ENCODE measurements at places on chromosomes 1 and 21.
A peak's percentile ranks its signal among the peaks of the same experiment; 100 is the strongest.

- DNase-seq, result no peak
These were observed 21.0 kb downstream of the PCSK9 start for GRCh38 chr1:55060133-55060999.

DNA sequence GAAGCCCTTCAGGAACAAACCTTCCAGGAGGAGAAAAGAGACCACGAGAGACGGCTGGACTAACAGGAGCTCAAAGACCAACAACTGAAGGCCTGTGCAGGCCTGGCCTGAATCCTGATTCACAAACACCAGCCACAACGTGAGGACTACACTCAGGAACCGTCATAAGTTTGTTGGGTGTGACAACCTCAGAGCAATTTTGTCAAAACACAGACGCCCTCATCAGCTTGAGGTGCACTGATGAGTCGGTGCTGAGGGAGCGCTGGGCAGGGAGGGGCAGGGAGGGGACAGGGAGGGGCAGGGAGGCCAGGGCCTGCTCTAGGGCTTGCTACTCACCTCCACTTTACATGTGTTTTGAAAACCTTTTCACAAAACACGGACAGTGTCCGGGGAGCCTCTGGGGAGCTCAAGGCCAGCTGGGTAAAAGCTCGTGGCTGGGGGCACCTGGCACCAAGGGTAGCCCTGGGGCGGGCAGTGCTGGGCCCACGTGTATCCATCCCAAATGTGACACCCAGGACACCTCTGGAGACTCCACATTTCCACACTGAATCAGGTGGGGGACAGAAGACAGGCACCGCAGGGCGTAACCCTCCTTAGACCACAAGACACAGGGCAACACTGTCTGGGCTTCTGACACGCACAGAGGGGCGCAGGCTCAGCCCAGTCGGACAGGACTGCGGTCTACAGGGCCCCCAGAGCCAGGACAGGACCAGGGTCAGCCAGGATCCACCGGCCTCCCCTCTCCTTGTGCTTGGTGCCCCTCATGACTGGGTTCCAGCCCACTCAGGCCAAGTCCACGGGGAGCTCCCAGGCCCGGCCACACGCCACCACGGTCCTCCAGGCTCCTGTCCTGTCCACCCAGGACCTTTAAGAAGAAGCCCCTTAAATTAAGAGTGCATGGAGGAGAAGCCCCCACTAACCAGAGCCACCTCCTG is 16.5 kb downstream of the LSS start:
- no peak for DNase-seq

- DNase-seq, result no peak
These were observed 668.8 kb downstream of the KIF26B start for GRCh38 chr1:245823408-245824147.

- DNase-seq, result no peak
These were observed 320.8 kb upstream of the ST6GALNAC5 start for GRCh38 chr1:76546354-76546933.

DNA sequence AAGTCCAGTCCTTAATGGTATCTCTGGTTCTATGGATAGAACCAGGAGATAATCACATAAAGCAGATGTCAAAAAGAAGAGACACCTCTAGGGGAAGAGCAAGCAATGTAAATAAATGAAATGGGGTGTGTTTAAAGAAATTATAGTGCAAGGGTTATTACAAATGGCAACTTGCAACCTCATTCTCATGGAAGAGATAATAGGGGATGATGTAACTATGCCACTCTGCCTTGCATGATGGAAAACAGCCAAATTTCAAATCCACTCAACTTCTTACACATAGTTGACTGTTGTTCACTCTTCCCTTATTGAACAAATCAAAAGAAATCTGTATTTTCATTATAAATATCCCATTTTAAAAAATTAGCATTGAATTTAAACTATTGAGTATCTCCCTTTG is 274.0 kb upstream of the TMPRSS15 start:
- no peak for DNase-seq

DNA sequence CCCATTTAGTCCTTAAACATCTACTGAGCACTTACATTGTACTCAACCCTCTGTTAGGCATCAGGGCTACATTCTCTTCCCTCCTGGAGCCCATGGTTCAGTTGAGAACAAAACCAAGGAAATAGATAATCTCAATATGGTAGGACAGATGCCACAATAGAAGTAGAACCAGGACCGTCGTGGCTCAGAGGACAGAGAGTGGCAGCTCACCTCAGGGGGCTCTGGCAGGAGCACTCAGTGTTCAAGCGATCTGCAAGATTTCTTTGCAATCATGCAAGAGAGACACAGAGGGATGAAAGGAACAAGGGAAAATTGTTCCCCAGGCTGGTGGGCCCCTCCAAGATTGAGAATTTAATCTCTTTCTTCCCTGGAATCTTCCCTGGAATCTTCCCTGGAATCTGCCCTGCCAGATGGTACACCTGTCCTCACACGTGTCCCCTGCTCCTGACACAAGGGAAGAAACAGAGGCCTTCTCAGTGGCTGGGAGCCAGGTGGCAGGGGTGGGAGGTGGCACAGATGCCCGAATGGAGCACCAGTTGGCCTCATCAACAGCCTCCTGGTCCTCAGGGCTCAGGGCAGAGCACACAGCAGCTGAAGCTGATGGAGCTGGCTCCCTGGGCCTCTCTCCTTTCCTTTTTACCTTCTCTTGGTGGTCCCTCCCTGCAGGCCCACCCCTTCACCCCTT is 135.4 kb downstream of the PLXNA2 start:
- no peak for DNase-seq

DNA sequence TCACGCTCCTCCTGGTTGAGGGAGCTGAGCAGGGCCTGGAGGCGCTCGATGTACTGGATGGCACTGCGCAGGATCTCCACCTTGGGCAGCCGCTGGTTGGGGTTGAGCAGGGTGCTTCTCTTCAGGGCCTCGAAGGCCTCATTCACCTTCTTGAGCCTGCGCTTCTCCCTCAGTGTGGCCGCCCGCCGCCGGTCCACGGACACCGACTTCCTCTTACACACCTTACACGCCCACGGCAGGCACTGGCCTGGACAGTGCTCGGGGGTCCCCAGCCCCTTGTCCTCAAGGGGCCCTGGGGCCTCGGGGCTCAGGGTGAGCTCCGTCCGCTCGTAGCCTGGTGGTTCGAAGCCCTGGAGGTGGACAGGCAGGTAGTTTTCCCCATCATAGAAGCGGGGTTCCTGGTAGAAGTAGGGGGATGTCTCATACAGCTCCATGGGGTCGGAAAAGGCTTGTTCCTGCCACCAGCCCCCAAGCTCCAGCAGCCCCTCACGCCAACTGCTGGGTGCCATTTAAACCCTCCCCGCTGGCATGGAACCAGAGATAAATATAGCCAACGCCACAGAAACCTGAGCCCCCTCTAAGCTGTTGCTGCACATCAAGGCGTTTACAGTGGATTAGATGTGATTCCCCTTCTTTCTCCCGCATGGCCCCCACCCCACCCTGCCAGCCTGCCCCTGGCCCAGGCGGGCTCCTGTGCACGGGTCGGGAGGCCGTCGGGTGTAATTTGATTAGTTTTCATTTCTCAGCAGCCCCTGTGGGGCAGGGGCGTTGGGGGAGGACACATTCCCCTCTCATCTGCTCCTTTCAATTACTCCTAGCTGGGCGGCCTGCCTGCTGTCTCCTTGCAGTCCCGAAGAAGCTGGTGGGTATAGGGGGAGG is at the start of gene MYOG:
Gene MYOG (minus strand): TSS at position 485 of the 879 bp plus-strand sequence. CDS start 51 bp downstream, at position 434.
- peak; percentile 7 for DNase-seq

GRCh38 chr1:185453496-185454192 is 136.6 kb upstream of the IVNS1ABP start:
- DNase-seq, result no peak

GRCh38 chr21:35120631-35121180 is 71.6 kb upstream of the RUNX1 start:
- DNase-seq, result no peak

DNA sequence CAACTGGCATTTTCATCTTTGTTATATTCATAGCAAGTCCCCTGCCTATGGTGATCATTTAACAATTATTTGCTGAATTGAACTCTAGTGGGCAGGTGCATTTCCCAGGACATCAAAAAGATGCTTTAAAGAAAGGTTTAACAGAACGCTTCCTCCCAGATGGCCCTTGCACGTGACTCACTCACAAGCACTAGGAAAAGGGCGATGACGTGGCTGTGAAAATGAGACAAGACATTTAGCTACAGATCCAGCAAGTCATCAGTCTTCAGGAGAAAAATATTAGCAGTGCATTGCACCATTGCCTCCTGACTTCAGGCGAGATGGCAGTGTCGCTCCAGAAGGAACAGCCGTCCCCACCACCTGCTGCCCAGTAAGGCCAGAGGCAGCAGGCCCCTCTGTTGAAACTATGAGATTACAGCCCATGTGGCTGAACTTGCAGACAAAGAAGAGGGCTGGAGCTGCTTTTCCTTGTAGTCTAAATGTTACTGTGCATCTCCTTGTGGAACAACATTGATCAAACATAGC is 37.2 kb downstream of the DSCAM start:
- DNase-seq, result no peak

DNA sequence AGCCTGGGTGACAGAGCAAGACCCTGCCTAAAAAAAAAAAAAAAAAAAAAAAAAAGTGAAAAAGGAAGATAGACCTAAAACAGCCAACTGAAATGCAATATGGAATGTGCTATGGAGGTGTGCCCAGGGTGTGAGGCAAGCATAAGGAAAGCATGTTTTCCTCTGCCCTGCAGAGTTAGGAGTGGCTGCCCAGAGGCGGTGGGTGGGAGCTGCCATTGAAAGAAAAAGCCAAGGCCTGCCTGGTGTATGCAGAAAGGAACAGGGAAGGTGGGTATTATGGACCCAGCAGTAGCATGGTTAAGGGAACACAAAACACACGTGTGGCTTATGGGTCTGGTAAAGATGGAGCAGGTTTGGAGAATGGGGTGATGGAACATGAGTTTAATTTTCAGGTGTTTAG is 8.9 kb downstream of the CD244 start:
- no peak for DNase-seq

- no peak for DNase-seq
These were observed 740.5 kb upstream of the B3GALT2 start for GRCh38 chr1:193926956-193927355.

GRCh38 chr21:35699361-35699760 is 361.0 kb downstream of the SETD4 start:
- no peak for DNase-seq

- no peak for DNase-seq
These were observed 65.9 kb upstream of the GJA5 start for GRCh38 chr1:147826259-147826658.

DNA sequence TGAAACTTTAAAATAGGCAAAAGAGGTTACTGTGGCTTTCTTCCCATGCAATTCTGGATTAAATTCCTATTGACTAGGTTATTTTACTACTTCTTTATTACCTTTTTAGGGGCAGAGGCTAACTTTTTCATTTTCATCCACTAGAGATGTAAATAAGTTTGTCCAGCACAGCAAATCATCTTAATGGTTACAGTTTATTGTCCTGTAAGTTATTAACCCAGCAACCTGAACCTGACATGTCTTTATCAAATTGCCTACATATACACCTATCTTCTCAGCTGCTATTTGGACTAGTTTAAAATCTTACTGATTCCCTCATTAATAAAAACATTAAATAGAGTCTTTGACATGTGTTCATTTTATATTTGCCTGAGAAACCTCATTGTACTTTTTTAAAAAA is 6.9 kb upstream of the SCYL3 start:
- DNase-seq, result no peak

DNA sequence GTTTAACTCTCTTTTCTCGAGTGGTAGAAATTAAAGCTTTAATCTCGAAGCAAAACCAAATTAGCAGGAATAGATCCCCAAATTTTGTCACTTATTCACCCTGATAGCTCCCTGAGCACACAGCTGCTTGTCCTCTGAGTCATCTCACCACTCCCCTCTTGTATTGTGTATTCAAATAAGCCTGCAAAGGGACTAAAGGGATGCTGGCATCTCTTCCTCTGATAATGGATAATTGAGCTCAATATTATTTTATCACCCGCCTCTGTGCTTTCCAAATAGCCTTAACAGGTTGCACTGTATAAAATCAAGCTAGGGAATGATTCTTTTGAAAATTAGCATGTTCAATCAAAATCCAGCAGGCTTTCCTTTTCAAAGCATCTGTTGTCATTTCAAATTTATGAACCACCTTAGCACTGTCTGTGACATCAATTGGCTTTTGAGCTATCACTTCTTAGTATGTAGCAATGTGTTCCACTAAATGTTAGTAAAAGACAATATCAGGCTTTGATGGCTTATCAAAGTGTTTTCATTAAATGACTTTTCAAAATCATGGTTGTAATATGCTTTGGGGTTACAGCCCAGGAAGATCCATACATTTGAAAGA is 561.6 kb downstream of the PLA2G4A start:
- no peak for DNase-seq

GRCh38 chr1:158989424-158989823 is 20.3 kb upstream of the IFI16 start:
- no peak for DNase-seq

GRCh38 chr1:204503913-204504519 is 9.4 kb upstream of the PIK3C2B start:
- no peak for DNase-seq

GRCh38 chr1:211741788-211742187 is 66.4 kb upstream of the NEK2 start:
- DNase-seq, result no peak

DNA sequence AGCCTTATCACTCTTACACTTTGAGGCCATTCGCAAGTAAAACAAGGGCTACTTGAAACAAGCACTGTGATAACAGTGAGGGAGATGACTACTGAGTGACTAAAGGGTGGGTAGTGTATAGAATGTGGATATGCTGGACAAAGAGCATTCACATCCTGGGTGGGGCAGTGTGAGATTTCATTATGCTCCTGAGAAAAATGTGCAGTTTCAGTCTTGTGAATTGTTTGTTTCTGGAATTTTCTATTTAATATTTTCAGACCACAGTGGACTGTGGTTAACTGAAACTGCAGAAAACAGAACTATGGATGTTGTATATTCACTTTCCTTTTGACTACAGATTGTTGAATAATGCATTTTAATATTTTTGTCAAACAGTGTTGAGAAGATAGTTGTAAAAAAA is 25.1 kb upstream of the B3GALT2 start:
- DNase-seq, result no peak

GRCh38 chr1:221511797-221512196 is 230.1 kb downstream of the DUSP10 start:
- no peak for DNase-seq

GRCh38 chr21:40540216-40540615 is 306.7 kb downstream of the DSCAM start:
- DNase-seq, result no peak

GRCh38 chr1:232613752-232614381 is 16.1 kb downstream of the SIPA1L2 start:
- no peak for DNase-seq

GRCh38 chr1:171961861-171962260 is 120.6 kb downstream of the DNM3 start:
- no peak for DNase-seq

DNA sequence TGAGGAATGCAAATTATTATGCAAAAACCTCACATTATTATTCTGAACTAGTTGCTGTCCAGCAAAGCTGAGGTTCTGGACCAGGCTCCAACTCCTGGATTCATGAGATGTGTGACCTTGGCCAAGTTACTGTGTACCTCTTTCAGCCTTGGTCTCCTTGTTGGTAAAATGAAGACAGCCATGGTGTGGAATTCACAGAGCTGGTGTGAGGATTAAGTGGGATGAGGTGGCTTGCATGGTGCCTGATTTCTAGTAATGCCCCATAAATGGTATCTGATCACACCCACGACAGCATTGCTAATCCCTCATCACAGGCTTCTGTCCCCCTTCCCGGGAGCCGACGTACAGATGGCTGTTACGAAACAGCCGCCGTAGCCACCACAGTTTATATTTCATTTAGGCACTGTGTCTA is 59.6 kb downstream of the PGBD5 start:
- DNase-seq, result no peak
